ENCODE measurements at places on chromosomes 4 and X. TPM values are rescaled to one million over a fixed set of nuclear protein-coding genes. Genes with fewer than 3 reads are reported as not detected.

Gene PAGE2B
- total RNA-seq: not detected

Gene CCDC110
- total RNA-seq: 2.5 TPM

Gene NONO
- 728 TPM for total RNA-seq

Gene SHOX
- total RNA-seq: not detected

Gene RHOXF2B
- total RNA-seq: not detected

Gene USP51
- 6.6 TPM for total RNA-seq

Gene SMARCA5
- 107 TPM for total RNA-seq

Gene YY2
- total RNA-seq: 1.5 TPM

Gene QRFPR
- total RNA-seq: 1.0 TPM

Gene OCIAD2
- total RNA-seq: 122 TPM

Gene FABP2
- not detected for total RNA-seq

Gene PAGE2
- not detected for total RNA-seq

Gene PCDH10
- 10.0 TPM for total RNA-seq

Gene SLC9B2
- total RNA-seq: 5.9 TPM

Measured in H1 (cell line).